ENCODE measurements at places on chromosomes 7 and 10.

- DNase-seq = no peak
These were observed 175.6 kb upstream of the PHF14 start for GRCh38 chr7:10798044-10798443.

DNA sequence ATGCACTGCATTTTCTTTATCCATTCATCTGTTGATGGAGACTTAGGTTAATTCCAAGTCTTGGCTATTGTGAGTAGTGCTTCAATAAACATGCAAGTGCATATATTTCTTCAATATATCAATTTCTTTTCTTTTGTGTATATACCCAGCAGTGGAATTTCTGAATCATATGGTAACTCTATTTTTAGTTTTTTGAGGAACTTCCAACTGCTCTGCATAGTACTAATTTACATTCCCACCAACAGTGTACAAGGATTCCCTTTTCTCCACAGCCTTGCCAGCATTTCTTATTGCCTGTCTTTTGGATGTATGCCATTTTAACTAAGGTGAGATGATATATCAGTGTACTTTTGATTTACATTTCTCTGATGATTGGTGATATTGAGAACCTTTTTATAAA, 145.2 kb downstream of the LYZL1 start:
- DNase-seq = no peak

DNA sequence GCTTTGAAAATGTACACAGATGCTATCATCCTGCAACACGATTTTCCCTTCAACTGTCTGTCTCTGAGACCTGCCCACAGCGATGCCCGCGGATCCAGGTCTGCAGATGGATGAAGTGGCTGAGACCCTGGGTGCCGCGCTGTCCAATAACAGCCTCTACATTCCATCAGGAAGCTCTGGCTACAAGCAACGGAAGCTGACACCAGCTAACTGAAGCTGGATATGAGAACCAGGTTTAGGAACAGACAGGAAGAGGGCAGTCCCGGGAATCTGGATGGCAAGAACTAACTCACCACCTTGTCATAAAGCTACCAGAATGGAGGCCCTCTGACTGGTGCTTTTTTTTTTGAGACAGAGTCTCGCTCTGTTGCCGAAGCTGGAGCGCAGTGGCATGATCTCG, 32.3 kb upstream of the CTBP2 start:
- DNase-seq = no peak

DNA sequence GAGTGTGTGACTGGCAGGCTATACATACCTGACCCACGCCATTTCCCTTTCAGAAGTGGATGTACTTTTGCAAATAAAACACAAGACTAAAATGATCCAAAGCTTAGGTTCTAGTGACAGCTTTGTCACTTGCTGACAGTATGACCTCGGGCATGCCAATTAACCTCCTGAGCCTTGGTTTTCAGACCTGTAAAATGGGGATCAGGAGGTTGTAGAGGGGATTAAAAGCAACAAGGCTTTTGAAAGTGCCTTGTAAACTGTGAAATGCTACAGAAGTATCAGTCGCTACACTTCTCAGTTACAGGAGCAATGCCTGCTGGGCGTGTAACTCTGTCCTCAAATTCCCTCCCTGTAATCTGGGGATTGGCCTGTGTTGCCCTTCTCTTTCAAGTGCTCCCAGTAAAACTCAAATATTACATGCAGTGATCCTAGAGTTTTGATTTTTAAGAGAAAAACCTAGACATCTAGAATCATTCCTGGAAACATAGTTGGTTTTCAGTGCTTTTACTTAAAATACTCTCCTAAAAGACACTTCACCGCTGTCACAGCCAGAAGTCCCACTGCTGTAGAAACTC, 8.8 kb upstream of the GRB10 start:
- no peak for DNase-seq

DNA sequence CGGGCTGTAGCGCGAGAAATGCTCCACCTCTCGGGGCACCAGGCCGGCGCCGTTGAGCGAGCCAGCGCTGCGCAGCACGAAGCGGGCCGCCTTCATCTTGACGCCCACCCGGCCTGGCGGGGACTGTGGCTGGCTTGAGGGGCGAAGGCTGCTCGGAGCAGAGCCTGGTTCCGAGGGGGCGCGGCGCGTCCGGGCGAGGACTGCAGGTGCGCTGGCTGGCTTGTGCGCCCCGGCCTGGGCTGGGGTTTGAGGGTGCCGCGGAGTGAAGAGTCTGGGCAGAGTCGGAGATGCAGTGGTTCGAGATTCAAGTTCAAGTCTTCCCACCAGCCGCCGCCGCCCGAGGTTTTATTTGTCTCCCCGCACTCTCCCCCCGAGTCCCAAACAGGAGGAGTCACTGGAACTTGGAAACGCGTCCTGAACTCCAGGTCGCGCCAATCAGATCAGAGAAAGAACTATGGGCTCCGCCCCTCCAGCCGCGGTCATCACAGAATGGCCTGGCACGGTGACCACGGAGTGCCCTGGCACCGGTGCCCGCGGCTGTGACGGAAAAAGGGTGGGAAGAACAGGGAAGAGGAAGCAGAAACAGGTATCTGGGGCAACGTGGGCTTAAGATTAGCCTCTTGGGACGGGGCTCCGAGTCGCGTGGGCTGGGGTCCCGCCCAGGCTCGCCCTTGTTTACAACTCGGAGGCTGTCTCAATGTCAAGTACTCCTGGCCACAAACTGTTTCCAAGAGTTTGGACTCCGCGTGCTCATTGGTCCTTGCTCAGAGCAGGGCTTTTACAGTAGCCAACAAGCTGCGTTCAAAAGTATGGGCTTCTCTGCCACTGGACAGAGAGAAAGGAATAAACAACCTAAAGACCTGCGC, at the start of gene PDK4:
PDK4 (minus strand) TSS at position 319 of the 866 bp plus-strand sequence; CDS start at position 96, 223 bp downstream.
- DNase-seq = no peak

DNA sequence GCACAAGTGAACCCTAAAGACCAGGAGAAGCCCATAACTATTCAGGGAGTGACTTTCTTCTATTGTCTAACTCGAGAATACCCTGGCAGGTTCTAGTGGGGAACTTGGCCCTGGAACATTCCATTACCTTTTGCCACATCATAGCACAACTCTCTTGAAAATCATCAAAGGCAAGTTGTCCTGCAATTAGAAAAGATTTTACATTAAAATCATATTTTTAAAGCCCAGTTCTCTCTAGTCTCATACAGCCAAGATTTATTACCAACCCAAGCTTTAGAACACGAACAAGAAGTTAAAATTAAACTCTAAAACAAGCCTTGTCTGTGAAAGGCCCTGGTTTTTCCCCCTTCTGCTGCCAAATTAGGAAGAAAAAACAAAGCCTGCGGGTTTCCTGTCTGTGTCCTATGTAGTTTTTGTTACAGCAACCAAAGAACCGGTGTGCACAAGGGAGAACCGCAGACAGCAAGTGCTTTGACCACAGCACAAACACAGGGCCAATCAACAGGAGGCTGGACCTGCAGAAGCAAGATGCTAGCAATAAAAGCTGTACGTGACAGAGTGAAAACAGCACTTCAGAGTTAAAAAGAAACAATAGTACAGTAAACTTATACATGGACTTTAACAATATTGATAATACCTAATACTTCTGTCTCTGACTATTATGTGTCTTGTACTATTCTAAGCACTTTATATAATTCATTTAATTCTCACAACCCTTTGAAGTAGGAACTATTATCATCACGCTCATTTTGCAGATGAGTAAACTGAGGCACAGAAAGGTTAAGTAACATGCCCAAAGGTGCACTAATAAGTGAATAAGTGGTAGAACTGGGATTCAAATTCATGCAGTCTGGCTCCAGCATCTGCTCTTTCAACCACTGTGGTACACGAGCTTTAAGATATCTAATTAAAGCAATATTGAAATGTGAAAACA, 65.8 kb downstream of the STK17A start:
- DNase-seq = peak; percentile 72

DNA sequence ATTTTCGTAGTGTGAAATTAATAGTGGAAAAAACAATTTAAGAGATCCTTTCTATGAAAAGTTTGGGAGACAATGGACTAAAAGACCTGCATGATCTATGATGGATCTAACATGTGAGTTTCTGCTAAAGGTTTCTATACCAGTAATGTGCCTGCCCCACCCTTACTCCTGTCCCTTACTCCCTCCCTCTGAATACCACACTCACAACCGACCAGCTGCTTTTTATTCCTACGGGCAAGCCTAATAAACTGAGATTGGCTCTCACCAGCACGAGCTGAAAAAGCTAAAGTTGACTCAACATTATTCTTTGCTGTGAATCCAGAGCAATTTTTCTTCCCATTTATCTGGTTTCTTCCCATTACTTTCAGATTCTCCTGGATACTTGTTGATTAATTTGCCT, 17.8 kb upstream of the REEP3 start:
- no peak for DNase-seq

DNA sequence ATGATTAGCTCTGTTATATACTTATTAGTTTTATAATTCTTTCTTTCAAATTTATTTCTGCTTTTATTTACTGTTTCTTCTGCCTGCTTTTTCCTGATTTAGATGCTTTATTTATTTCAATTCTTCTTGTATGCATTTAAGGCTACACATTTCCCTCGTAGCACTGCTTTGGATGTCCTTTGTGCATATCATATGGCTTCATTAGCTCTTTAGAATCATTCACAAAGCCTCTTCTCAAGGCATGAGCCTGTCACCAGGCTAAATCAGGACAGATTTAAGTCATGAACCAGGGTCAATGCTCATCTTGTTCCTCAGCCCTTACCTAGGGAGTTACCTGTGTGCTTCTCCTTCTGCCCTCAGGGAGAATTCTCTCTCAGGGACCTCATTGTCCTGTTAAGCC, 56.3 kb downstream of the BAMBI start:
- no peak for DNase-seq

DNA sequence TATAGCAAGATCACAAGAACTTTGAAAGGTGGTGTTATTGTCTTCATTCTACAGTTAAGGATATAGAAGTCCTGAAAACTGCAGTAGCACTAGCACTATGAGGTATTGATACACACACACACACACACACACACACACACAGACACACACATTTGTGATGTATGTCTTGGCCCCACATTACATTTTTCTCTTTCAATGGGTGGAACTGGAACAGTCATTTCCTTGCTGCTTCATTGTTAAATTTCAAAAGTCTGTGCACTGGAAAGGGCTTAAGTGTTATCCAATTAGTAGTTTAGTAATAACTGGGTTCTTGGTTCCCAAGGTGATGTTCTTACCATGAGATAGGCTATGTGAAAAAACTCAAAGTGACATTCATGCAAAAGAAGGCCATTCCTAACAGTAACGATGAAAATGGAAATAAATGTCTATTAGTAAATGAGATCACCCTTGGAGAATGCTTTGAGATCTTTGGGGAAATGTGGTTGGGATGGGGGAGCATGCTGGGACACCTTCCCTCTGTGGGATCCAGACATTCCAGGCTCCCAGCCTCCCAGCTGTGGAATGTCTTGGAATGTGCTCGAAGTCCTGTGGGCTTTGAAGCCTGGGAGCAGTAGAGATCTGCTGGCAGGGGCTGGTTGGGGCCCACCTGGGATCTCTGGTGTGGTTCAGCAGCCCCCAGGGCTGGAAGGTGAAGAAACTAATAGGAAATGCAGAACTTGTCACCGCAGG, 37.4 kb upstream of the CALD1 start:
- no peak for DNase-seq

DNA sequence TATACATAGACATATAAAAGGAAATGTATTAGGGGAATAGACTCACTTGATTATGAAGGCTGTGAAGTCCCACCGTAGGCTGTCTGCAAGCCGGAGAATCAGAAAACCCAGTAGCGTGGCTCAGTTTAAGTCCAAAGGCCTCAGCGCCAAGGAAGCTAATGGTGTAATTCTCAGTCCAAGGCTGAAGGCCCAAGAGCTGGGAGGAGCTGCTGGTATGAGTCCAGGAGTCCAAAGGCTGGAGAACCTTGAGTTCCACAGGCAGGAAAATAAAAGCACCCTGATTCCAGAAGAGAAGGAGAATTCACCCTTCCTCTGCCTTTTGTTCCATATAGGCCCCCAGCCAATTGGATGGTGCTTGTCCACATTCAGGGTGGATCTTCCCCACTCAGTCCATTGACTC, 166.2 kb upstream of the TAC1 start:
- DNase-seq = no peak

- DNase-seq = no peak
These were observed 81.1 kb upstream of the MBL2 start for GRCh38 chr10:52853704-52854103.
